ENCODE measurements at places on chromosomes 2 and 18.

DNA sequence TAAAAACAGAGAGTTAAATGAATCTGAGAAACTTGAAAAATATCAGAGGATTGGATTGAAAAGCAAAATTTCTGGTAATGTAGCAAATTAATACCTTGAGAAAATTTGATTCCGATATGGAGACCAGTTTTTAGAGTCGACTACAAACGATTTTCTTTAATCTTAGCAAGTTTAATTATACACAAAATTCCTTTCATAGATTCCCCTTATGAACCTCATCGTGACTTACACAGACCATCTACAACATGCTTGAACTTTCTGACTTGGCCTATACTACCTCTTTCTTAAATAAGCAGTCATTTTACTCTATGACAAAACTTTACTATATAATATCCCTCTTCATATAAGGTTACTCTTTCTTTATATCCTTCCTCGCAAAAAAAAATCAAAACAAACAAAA, 769.6 kb upstream of the CRIM1 start:
- no peak for DNase-seq

GRCh38 chr18:74370115-74370514, 54.5 kb downstream of the C18orf63 start:
- DNase-seq, result peak; percentile 71

- no peak for DNase-seq
Observed at GRCh38 chr18:21911551-21911950, 171.0 kb downstream of the MIB1 start.

GRCh38 chr2:224427471-224427870, 25.6 kb upstream of the FAM124B start:
- no peak for DNase-seq

- no peak for DNase-seq
Observed at GRCh38 chr2:134161170-134161547, 92.7 kb upstream of the MGAT5 start.

GRCh38 chr2:3603536-3604206, 8.8 kb downstream of the COLEC11 start:
- no peak for DNase-seq

DNA sequence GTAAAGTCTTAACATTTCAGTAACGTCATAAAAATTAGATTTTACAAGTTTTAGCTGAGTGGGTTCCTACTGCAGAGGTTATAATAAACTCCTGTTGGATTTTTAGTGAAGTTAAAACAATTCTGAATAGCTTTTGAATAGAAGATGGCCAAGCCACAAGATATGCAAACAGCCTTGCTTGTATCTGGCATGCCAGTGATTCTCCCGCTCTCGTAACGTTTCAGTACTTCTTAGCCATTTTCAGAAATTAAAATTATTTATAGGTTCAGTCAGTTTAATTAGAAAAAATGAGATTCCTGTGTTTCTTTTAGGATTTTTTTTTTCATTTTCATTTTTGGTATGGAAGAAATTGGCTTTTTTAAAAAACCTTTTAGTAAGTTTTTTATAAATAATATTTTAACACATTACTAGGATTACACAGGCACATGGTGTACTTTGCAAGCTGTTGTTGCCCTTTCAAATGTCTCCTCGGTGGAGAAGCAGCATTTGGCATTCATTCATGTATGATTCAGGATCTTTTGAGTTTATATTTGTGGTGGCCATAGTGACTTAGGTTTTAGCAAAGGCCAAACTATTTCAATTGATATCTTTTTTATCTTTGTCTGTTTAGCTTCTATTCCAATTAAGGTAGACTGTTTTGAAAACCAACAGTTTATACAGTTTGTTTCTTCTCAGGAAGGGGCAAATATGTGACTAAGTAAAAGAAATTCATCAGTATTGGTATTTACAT, 30.6 kb upstream of the RND3 start:
- DNase-seq, result no peak

DNA sequence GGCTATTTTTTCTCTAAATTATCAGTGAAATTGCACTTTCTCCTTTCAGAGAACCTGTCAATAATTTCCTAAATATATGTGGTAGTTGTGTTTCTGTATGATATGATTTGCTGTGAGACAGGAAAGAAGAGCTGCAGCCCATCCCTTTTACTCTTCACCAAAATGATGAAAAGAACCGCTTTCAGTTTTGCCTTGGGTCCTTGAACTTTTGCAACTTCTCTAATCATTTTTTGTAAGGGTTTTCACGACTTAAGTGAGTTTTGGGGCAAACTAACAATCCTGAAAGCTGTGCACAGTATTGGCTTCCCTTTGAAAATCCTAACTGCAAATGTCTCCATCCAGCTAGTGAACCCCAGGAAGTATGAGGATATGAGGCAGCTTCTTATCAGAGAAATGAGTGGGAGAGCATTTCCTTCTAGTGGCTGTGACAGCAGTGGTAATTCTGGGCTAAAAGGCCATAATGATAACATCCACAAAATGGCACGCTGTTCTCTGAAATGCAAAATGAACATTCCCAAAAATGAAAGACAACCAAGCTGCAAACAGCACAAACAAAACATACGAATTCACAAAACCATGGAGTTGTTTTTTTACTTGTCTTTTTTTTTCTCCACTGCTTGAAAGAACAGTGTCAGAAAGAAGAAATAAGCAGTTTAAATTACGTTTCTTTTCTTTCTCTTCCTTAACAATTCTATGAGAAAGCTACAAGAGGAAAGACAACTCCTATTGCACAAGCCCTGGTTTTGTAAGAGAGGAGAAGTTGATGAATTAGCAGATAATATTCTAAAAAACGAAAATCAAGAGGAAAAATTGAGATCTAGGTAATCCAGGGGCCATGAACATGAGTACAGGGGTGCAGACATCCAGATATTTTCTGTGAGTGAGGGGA, 1291.6 kb upstream of the ZEB2 start:
- DNase-seq, result no peak

GRCh38 chr2:19607931-19608771, 249.7 kb upstream of the OSR1 start:
- no peak for DNase-seq

- DNase-seq, result no peak
Observed at GRCh38 chr2:28896906-28897305, 2.4 kb downstream of the WDR43 start.

GRCh38 chr18:37464257-37464656, 101.3 kb downstream of the CELF4 start:
- no peak for DNase-seq

GRCh38 chr18:61080954-61081528, 252.2 kb upstream of the CDH20 start:
- DNase-seq, result no peak

- no peak for DNase-seq
Observed at GRCh38 chr2:10331027-10331701, 28.5 kb downstream of the HPCAL1 start.

- no peak for DNase-seq
Observed at GRCh38 chr2:204625135-204625534, 79.9 kb downstream of the PARD3B start.

- DNase-seq, result no peak
Observed at GRCh38 chr2:23478933-23479683, 94.1 kb downstream of the KLHL29 start.

GRCh38 chr2:200222791-200223190, 83.7 kb upstream of the SPATS2L start:
- no peak for DNase-seq

GRCh38 chr18:33670029-33670428, 92.0 kb downstream of the ASXL3 start:
- no peak for DNase-seq

GRCh38 chr2:191933307-191934105, 86.6 kb upstream of the CAVIN2 start:
- DNase-seq, result no peak

GRCh38 chr18:58221060-58221725, 177.2 kb downstream of the NEDD4L start:
- no peak for DNase-seq

- DNase-seq, result no peak
Observed at GRCh38 chr2:186573531-186573930, 16.3 kb upstream of the ITGAV start.

DNA sequence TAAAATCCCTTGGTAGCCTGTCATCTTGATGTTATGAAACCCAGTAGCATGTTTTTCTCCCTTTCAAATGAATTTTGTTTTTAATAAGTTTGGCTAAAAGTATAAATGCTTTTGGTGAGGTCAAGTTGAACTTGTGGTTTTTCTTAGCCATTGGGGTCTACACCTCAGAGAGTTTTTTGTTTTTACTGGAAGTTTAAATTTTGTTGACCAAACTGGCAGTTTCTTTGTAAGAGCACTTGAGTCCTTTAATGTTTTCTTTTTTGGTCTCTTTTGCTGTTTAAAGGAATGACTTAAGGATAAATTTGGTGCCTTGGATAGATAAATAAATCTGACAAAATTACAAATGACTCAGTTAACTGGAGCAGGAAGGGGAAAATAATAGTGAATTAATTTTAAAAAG, 577.3 kb downstream of the SATB2 start:
- no peak for DNase-seq

GRCh38 chr2:33412920-33413319, 63.5 kb upstream of the RASGRP3 start:
- no peak for DNase-seq

GRCh38 chr2:178928077-178928476, 120.9 kb upstream of the TTN start:
- DNase-seq, result no peak

- DNase-seq, result no peak
Observed at GRCh38 chr18:55968550-55968949, 380.6 kb upstream of the TCF4 start.

GRCh38 chr2:125456693-125457363, 1199.1 kb upstream of the GYPC start:
- no peak for DNase-seq

DNA sequence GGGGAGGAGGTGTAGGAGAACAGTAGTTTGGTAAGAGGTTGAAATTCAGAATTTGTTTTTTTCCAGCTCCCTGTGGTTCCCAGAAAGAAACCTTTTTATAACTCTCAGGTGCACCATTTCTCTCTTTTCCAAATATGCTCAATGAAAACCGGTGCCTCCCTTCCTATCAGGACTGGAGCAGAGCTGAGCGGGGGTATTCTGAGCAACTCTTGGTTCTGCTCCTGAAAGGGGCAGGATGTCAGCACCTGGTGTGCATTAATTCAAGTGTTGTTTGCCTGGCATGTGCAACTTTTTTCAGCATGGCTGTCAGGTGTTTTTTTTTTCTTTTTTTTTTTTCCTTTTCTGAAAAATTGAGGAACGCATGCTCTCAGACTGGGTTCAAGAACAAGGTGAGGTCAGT, 74.1 kb downstream of the MAPK4 start:
- DNase-seq, result no peak

DNA sequence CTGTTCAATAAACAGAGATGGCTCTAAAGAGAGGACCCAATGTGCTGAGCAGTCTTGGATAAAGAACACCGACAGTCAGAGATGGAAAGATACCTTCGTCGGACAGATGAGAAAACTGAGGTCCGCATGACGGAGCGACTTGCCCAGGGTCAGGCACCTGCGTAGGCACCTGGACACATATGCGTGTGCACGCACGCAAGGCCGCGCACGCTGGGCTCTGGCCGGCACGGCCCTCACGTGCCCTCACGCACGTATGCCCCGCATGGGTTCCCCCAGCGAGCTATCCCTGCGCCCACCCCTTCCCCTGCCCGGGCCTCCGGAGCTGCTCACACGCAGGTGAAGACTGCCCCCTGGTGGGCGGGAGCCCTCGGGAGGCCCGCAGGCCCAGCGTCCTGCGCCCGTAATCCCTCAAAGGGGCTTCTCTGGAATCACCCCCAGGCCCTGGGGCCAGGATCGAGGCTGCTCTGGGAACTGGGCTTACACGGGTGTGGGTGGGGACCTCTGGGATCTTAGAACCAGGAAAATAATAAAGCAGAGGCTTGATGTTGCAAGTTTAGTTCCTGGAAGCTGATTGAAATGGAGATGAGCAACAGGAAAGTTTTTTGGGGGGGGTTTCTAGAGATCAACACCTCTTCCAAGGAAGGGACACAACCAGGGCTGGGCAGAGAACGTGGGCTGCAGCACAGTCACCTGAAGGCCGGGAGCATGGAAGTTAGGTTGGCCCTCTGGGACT, 246.3 kb downstream of the TNS1 start:
- DNase-seq, result peak; percentile 31

GRCh38 chr2:68931149-68931711, 21.5 kb downstream of the GKN2 start:
- no peak for DNase-seq

- no peak for DNase-seq
Observed at GRCh38 chr2:135563793-135564192, 32.5 kb downstream of the R3HDM1 start.

GRCh38 chr2:183552716-183553115, 428.5 kb downstream of the NUP35 start:
- no peak for DNase-seq

DNA sequence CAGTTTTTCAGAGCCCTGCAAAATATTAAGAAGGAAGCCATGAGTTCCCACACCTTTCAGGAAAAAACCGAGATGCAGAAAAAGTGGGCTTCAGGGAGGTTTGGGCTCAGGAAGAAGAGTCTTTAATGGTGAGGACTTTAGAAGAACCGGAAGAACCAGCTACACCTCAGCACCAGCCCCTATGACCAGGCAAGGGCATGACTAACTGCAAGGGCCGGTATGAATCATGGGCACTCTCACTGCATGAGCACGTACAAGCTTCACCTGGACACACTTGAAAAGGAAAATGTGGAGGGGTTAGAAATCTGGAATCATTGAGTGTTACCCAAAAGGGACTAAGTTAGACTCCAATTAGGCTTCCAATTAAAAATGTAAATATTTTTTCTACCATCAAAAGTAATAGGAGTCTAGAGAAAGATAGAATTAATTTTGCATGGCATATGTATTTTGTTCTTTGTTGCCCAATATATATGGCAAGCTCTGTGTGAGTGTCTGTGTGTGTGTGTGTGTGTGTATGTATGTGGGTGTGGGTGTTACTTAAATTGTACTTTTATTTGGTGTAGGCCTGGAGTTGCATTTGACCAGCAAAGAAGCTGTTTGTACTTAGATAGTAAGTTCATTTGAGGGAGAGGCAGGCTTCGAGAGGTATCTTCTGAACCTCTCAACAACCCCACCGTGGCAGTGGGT, 66.5 kb upstream of the THUMPD2 start:
- no peak for DNase-seq

DNA sequence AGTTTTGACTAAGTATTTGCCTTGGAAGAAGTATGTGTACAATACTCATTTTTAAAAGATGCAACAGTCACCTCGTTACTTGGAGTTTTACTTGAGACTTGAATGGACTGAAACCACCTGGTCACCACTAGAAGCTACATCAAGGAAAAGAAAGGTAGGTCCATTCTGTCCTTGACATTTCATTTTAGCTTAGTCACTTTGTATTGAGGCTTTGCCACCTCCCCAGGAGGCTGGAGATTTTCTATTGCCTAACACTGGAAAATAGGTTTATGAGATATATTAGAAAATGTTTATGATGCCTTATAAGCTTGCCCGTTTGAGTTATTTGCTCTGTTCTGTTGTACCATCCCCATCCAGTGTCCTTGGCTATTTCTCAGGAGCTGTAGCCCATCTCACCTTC, 107.9 kb upstream of the ETAA1 start:
- no peak for DNase-seq

DNA sequence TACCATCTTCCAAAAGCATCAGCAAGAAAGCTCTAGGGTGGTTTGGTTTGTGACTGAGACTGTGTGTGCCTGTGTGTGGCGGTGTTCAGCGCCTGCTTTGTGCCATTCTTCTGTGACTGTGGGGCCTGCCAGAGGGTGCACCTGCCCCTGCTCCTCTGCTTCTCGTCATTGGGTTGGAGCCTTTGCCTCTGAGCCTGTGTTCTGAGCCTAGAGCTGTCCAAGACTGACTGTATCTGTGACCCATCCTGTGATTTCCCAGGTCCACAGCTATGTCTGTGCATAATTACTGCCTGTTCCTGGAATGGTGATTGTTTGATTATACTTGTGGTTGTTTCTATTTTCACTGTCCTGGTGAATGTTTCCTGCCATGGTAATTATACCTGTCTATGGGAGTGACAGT, 57.1 kb upstream of the KLHL29 start:
- DNase-seq, result no peak

Data from fibroblast of skin of left biceps (primary cell).